HCT116 (cell line): ENCODE measurements at places on chromosomes 2 and 18.

DNA sequence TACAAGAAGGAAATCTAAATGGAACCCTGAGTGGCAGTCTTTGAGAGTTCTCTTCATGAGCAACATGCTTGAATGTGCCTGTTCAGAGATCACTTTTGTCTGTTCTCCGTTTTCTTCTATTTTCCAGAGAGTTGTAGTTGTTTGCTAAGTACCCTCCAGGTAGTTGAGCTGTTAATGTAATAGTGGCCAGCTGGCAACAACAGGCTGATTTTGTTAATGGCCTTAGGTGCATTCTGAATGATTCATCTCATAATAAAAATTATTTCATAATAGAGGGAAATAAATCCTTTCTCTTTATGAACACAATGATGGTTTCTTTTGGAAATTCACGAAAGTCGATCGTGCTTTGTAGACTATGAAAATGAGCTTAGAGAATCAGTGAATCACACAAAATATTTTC is 136.8 kb downstream of the LRP1B start:
- no peak for DNase-seq

GRCh38 chr2:99481527-99481926 is 8.3 kb downstream of the REV1 start:
- DNase-seq = no peak

DNA sequence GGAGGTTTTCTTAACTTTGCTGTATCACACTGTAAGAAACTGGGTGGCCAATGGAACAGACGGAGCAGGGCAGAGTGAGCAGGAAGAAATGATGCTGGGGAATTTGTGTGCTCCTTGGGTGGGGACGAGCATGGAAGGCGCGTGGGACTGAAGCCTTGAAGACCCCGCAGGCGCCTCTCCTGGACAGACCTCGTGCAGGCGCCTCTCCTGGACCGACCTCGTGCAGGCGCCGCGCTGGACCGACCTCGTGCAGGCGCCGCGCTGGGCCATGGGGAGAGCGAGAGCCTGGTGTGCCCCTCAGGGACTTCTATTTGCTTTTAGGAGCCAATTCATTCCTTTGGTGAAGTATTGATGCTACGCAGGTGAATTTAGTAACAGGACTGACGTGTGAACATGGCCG is 8.9 kb downstream of the TPO start:
- DNase-seq = no peak

- DNase-seq = no peak
Observed at GRCh38 chr2:236963631-236964182, 122.0 kb upstream of the COPS8 start.

- no peak for DNase-seq
Observed at GRCh38 chr2:3076848-3077642, 300.6 kb downstream of the EIPR1 start.

DNA sequence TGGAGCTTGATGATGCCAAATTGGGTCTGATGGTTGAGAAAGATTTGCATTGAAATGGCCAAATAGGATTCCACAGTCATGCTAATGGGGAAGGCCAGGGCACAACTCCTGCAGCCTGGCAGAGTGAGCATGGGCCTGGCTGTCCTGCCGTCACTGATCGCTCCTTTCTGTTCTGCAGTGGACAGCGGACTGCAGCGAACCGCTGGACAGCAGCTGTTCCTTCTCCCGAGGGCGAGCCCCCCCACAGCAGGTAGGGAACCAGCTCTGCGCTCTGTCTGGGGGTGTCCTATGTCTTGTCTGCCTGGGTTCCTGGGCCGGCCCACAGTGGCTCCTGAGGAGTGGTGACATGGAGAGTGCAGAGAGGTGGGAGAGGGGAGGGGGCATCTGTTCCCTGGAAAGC is 97.6 kb downstream of the CTIF start:
- DNase-seq = no peak

- no peak for DNase-seq
Observed at GRCh38 chr2:201931951-201932350, 101.7 kb upstream of the FZD7 start.

- DNase-seq = no peak
Observed at GRCh38 chr18:63956755-63957154, 7.7 kb downstream of the HMSD start.

- no peak for DNase-seq
Observed at GRCh38 chr2:148218326-148219075, 197.6 kb downstream of the MBD5 start.

- DNase-seq = no peak
Observed at GRCh38 chr2:123532126-123532525, 493.0 kb upstream of the CNTNAP5 start.

- no peak for DNase-seq
Observed at GRCh38 chr2:240630771-240631547, 5.7 kb downstream of the GPR35 start.

GRCh38 chr2:75456825-75457224 is 103.9 kb downstream of the EVA1A start:
- DNase-seq = no peak

GRCh38 chr2:85853499-85854165 is 35.2 kb downstream of the ST3GAL5 start:
- DNase-seq = no peak

DNA sequence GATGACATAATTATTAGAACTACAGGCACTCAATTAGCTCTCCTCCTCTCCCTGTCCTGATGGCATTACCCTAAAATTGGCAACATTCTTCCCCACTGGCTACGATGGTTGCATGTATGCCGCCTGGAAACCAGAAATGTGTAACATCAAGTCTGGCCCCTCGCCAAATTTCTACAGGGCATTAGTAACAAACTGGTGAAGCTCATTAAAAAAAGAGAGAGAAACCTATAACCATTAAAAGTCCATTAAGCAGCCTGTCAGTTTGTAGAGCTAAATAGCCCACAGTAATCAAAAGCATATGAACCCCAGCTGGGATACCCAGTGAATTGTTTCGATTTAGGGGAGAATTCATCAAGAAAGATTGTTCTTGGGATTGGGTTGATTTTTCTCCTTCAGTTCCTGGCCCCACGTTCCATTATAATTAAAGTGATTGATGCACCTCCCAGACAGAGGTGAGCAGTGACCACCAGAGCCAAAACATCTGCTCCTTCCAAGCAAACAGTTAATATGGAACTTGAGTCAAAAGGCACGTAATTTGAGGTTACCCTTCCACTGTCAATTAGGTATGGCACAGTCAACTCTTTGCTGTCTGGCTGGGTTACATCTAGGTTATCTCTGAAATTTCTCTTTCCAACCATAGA is 208.6 kb downstream of the C1D start:
- DNase-seq = no peak

DNA sequence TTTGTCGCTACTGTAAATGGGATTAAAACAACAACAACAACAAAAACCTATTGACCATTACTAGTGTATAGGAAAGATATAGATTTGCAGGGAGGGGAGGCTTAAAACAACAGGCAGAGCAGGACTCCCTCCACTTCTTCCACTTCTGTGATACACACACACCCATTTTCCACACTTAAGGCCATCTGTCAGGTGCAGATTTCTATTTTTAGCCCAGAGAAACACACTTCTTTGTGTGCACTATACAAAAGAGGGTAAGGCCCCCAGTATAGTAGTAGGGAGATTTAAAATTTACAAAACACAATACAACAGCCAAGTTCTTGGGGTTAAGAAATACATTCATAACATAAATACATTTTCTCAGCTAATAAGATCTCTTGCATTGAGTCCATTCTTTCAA is 22.4 kb downstream of the PTPN2 start:
- DNase-seq = no peak

- DNase-seq = no peak
Observed at GRCh38 chr2:98833172-98833916, 102.4 kb upstream of the MGAT4A start.

GRCh38 chr2:144943293-144943941 is 423.5 kb upstream of the ZEB2 start:
- DNase-seq = no peak

- DNase-seq = no peak
Observed at GRCh38 chr2:127007652-127008051, 99.3 kb downstream of the BIN1 start.

GRCh38 chr2:195408196-195408595 is 248.8 kb upstream of the SLC39A10 start:
- DNase-seq = no peak

- no peak for DNase-seq
Observed at GRCh38 chr2:30940839-30941238, 133.6 kb upstream of the CAPN13 start.

DNA sequence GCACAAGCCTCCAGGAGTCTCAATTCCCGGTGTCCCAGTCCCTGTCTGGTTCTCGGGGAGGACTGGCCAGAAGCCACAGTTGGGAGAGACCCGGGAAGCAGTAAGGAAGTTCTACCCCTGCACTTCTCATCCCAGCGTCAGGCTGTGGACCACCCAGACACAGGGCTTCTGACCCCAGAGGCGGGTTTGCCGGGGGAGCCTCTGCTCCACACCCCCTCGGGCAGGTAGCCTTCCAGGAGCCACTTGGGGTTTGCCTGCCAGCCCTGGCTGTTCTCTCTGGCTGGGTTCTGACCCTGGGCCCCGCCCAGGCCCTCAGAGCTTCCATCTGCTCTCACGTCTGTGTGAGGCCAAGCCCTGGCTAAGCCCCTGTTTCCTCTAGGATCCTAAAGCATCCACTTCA is 94.4 kb upstream of the GPC1 start:
- DNase-seq = no peak

DNA sequence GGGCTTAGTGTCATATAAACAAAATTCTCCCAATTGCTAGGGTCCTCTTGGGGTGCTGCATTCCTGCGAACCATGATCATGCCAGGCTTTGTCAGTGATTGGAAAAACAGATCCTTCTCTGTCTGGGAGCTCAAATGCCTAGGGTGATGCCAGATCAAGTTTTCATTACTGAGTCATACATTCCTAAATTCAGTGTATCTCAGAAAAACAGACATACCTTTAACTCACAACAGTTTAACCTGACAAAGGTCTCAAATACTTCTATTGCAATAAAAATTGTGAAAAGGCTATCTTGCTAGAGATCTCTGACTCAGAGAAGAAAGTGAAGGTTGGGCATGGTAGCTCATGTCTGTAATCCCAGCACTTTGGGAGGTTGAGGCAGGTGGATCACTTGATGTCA is 86.9 kb downstream of the SH3YL1 start:
- DNase-seq = no peak

- DNase-seq = no peak
Observed at GRCh38 chr2:175362331-175362730, 180.8 kb upstream of the ATP5MC3 start.

DNA sequence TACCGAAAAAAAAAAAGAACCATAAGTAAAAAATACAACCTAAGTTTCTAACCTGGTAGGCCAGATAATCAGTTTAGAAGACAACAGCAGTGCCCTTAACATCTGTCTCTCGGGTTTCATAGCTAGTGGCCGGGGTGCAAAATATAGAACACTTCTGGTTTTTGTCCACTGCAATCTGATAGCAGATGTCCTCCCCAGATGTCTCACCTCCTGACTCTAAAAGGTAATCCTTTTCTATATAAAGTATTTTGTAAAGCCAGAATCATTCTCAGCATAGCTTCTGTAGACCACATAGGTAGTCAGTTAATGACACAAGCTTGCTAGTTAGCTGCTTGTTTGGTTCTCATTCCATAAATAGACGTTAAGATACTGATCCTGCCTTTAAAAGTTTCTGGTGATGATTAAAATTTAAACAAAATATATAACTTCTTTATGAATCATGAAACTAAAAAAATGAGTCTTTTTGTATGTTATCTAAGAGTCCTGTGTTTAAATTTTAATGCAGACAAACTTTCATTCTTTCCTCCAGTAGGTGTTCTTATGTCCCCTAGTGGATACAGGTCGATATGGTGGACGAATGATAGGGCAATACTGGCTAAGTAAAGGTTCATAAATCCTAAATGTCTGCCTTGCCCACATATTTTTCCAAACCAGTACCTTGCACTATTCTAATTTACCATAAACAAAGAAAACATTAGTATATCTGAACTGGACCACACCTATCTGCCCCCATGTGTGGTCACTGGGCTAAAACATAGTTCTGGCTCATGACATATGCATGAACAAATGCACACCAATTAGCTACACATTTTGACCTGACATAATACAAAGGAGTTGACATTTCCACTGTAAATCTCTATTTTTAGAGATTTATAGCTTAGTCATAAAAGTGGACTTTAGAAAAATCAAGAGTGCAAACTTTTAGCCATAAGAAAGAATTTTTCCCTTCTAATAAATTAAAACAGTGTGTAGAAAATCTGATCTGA is 171.0 kb downstream of the SRBD1 start:
- DNase-seq = no peak

DNA sequence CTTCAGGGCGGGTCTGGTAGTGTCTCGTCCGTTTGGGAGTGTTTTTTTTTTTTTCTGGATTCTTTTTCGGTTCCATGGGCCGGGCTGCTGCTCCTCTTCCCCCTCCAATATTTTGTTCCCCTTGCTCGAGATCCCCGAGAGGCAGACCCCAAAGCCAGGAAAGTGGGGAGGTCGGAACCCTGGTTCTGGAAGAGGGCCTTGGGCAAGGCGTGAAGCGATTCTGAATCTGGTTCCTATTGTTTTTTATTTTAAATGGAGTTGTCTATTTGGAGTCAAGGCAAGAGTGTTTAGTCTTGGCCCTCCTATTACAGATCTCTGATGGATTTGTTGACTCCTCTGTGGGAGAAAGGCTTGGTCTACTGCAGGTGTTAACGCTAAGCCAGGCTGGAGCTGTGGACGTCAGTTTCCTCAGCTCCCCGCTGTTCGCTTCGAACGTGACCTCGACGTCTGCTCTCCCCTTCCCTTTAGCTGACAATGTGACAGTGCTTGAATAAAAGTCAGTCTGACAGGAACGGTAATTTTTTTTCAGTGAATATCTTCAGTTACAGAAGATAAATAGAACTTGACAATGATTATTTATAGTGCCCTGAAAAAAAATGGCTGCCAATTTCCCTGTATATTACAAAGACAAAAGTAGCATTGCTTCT is 683 bp upstream of the DNAJC27 start:
- peak; percentile 12 for DNase-seq

- DNase-seq = no peak
Observed at GRCh38 chr2:134717286-134718022, 1.3 kb downstream of the TMEM163 start.

- no peak for DNase-seq
Observed at GRCh38 chr2:235564884-235565530, 71.2 kb downstream of the AGAP1 start.

GRCh38 chr2:202042444-202042843 is 8.8 kb downstream of the FZD7 start:
- no peak for DNase-seq

DNA sequence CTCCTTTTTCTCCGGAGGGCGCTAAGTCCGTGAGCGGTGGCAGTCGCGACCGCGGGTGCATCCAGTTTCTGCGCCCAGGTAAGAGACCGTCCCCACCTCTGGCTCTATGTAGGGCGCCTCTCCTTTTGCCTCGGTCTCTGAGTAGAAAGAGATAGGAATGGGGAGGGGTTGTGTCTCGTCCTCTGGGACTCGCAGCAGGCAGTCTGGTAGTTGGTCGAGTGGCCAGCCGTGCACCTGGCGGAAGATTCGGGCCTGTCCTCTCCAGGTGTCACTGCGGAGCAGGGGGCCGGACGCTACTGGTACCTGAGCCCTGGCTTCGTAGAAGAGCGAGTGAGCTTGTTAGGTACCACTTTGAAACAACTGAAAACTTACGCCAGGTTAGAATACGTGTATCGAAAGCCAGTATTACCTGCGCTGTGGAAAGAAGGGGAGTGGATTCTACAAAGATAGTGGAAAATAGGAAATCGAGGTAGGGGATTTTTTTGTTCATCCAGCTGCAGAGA is 403 bp downstream of the MAP2 start:
- peak; percentile 26 for DNase-seq
